ENCODE measurements at places on chromosomes 5 and 9. TPM values are rescaled to one million over a fixed set of nuclear protein-coding genes. Genes with fewer than 3 reads are reported as not detected.

The ERAP2 gene
- 15.8 TPM for total RNA-seq

The STC2 gene
- total RNA-seq, result 8.8 TPM

The SCGB3A2 gene
- total RNA-seq, result not detected

The PCDHA11 gene
- total RNA-seq, result 0.21 TPM

The ANKRD18B gene
- not detected for total RNA-seq

The IL31RA gene
- 1.1 TPM for total RNA-seq

The LHFPL2 gene
- 30.1 TPM for total RNA-seq
